ENCODE measurements at places on chromosomes 7 and 10.

DNA sequence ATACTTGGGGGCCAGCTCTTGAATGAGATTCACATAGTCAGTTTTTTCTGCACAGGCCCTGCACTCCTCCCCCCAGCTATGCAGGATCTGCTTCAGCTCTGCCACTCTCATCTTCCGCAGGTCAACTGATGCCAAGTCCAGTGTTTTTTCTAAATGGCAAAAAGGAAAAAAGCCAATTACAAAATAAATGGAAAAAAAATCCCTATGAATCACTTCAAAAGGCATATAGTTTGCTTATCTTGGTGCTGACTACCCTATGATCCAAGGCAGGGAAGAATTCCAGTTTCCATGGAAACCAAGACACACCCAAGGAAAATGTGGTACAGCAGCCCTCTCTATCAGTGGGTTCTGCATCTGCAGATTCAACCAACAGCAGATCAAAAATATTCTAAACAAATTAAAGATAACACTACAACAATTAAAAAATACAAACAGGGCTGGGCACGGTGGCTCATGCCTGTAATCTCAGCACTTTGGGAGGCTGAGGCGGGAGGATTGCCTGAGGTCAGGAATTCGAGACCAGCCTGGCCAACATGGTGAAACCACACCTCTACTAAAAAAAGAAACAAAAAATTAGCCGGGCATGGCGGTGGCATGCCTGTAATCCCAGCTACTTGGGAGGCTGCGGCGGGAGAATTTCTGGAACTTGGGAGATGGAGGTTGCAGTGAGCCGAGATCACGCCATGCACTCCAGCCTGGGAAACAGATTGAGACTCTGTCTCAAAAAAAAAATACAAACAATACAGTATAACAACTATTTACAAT, 17.6 kb downstream of the CDNF start:
- DNase-seq: no peak

DNA sequence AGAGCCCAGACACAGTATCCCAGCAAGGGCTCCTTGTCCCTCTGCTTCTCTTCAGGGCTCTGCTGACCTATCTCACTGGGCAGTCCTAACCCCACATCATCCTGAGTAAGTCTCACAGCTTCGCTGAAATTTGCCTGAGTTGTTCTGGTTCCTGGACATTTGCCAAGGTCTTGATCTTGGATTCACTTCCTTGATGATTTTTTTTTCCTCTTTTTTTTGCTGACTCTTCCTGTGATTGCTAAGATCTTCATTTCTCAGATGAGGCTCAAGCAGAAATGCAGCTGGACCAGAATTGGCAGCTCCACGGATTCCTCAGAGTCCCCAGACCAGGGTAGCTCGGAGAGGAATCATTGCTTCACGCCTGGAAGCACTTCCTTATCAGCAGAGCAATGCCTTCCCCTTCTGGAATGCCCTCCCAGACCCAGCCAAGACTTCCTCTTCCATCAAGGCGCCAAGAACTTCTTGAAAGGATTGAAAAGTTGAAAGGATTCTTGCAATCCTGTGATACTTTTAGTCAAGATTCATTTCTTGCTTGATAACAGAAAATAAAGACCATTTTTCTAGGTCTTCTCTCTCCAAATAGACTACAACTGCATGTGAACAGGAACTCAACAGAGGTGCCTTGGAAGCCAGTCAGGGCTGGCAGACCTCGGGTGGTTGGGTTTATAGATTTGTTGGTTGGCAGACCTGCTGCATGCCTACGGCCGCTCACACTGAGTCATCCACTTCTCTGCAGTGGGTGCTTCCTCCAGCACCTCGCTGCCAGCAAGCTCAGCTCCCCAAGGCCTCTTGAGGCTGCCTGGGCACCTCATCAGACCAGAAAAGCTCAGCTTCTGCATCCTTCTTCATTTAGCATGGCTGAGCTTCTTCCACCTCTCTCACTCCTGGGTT, 8.8 kb upstream of the AFAP1L2 start:
- DNase-seq: no peak

DNA sequence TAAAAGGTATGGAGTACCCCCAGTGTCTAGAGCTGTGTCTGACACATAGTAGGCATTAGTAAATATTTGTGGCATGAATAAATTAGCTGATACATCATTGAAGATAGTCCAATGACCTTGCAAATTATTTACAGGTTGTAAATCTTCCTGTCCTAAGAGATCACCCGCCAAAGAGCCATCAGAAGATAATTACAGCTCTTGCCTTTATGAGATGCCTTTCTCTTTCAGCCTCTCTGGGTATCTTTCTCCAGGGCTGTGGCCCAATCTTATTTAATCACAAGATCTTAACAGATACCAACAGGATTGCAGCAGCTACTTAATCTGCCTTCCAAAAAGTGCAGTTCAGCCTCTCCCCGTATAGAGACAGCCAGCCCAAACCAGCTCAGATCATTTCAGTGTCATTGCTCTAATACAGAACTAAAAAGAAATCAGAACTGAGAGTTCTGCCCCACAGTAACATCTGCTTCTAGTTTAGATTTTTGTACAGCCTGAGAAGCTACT, 41.5 kb downstream of the MYOF start:
- no peak for DNase-seq

DNA sequence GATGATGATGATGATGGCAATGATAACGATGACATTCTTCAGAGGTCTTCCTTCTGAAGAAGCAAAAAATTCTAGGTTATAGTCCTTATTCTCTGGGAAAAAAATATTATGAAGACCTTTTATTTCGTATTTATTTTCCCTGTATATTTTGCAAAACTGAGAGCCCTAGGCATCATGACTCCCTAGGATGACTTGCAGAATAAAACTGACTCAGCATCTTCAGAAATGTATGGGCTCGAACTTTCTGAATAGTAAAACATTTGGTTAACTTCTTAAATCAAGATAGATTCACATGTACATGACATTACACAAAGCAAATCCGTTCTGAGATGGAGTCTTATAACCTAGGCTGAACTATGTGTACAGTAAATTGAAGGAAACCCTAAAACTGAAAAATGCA, 29.4 kb downstream of the DKK1 start:
- no peak for DNase-seq

DNA sequence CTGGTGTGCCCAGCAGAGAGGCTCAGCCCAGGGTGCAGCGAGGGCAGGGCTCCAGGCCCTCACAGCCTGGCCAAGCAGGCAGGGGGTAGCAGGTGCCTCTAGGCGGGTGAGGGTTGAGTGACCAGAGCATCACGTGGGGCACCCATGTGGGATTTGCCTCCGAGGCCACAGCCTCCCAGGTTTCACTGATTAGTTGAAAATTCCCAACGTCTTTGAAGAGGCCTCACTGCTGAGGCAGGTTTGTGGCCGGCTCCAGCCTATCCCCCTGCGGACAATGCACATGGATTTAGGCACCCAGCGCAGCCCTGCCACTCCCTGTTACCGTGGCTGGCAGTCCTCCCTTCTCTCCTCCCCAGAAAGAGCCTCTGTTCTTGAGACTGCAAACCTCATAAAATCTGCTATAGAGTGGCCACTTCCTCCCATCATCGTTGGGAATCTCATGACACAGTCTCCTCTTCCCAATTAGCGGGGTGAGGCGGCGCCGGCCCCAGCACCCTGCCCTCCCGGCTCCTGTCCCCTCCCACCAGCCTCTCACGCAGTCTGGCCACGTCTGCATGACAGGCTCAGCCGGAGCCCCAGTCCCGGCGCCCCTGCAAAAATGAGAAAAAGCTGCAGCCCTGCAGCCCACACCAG, 10.8 kb downstream of the MYL10 start:
- no peak for DNase-seq
